Fibroblast of the aortic adventitia (primary cell): ENCODE measurements at places on chromosomes 3 and 15.
A peak's percentile ranks its signal among the peaks of the same experiment; 100 is the strongest.

GRCh38 chr3:62882676-62883200 is 7.5 kb upstream of the CADPS start:
- DNase-seq: no peak

GRCh38 chr3:196849180-196849741 is 18.5 kb upstream of the SENP5 start:
- no peak for DNase-seq

DNA sequence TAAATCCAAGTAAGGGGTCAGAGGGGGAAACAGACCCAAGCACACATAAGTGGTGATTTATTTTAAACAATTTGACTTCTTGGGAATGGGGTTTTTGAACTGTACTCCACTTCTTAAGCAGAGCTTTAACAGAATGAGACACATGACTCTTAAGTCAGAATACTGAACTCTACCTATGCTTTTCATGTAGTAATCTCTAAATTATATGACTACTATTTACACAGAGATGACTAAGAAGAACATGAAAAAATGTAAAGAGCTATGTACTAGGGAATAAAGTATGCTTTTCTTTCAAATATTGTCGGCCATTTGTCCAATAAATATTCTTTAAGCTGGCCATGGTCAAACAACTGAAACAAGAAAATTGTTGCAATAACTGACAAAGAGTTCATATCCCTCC is 35.2 kb downstream of the TRANK1 start:
- DNase-seq: no peak

- peak; percentile 26 for DNase-seq
Observed at GRCh38 chr15:39362821-39363561, 217.9 kb upstream of the THBS1 start.

DNA sequence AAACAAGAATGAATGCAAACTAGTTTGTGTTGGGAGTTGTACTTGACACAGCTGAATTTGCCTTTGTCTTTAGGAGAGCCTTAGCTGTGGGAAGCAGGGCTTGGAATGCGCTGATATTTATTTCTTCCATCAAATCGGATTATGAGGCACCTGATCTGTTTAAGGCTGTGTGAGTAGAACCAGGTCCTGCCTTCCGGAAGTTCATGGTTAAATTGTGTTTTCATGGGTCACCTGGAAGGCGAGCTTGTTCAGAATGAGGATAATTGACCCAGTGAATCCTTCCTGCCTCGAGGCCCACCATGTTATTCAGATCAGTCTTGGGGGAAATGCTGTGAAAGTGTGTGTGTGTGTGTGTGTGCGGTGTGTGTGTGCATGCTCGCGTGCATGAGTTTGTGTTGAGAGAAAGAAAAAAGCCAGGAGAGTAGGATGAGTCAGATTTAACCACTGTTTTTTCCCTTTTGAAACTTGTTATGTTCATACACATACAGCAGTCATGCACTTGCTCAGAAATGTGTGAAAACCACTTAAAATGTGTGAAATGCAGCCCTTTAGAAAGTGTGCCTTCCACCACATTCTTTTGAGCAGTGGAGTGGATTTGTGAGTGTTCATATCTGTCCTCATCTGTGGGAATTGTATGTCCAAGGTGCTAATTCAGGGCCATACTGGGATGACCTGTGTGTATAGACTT is 36.7 kb downstream of the SMAD3 start:
- DNase-seq: peak; percentile 77

DNA sequence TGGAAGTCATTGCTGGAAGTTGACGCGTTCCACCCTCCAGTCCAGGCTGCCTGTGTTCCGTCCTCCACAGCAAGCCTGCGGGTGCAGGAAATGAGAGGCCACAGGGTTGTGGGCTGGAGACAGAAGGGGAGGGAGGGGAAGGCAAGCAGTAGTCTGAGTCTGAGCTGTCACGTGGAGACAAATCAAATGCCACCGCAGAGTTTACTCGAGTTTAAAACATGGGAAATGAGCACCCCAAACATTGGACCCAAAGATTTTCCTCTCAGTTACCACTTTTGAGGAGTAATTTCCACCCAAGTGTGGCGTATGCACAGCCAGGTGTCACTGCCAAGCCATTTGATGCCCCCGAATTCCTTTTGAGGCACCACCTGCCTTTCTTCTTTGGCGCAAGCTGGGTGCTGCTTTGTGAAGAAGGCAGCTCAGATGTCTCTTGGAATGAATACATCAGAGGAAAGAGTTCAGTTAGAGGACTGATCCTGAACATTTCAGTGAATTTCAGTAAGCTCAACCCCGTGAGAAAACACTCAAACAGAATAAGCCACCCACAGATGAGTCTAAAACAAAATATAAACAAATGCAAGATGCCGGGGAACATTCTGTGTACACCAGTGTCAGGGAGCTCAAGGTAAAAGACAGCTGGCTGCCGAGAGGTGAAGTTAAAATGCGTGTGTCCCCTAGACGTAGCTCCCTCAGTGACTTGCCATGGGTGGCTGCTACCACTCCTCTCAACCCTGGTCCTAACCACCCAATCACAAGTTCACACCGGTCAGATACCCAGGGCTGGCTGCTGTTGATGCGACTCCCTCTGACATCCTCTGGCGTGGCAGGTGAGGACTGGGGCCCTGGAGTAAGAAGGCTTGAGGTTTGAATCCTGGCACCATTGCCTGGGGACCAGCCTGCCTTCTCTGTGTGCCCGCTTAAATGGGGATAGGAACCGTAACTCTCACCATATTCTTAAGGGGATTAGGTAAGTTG is 203.8 kb downstream of the UACA start:
- DNase-seq: peak; percentile 15

- DNase-seq: no peak
Observed at GRCh38 chr3:171340434-171340833, 119.8 kb downstream of the TNIK start.

DNA sequence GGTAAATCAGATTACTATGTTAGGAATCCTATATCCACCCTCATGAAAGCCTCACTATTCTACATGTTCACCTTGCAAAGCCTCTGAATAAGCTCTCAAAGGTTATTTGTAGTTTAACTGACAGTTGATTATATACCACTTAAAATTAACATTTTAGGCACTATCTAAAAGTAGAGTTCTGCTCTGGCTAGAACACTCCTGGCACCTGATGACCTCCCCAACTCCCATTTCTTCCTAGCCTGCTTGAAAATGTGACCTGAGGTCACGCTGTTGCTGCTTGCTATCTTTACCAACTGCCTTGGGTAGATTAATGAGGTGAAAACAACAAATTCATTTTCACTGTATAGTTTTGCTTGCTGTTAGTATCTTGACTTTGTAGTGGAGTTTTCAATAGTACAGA is 220.7 kb downstream of the GBE1 start:
- no peak for DNase-seq

DNA sequence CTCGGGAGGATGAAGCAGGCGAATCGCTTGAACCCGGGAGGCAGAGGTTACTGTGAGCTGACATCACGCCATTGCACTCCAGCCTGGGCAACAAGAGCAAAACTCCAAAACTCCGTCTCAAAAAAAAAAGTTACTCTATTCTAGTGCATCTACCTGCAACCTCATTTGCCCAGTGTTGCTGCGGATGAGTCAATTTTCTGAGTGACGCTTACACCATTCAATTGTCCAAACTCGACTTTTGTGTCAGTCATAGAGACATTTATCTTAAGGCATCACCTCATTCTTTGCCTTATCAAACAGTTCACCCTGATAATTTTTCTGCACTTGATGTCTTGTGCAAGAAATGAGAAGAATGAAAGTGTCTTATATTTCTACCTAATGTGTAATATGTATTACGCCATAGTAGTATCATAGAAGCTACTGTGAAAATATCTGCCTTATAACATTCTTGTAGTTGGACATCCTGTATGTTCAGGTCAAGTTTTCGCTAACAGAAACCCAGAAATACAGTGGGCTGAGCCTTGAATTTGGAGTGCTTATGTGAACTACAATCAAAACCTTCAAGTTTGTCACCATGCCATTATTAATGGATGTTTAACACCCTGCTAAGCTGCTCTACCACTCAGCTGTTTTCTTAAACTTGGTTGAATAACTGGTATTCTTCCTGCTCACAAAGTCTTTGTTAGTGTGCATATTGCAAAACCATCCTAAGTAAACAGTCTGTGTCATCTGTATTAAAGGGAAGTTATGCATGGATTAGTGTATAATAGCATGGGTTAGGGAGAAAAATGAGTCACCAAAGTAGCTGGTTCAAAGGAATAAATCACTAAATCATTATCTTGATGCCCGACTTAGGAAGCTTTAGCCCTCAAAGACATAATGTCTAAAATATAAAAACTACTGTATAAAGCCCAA is 531.0 kb upstream of the NR2F2 start:
- peak; percentile 76 for DNase-seq

GRCh38 chr3:8166014-8166413 is 335.6 kb upstream of the LMCD1 start:
- no peak for DNase-seq

DNA sequence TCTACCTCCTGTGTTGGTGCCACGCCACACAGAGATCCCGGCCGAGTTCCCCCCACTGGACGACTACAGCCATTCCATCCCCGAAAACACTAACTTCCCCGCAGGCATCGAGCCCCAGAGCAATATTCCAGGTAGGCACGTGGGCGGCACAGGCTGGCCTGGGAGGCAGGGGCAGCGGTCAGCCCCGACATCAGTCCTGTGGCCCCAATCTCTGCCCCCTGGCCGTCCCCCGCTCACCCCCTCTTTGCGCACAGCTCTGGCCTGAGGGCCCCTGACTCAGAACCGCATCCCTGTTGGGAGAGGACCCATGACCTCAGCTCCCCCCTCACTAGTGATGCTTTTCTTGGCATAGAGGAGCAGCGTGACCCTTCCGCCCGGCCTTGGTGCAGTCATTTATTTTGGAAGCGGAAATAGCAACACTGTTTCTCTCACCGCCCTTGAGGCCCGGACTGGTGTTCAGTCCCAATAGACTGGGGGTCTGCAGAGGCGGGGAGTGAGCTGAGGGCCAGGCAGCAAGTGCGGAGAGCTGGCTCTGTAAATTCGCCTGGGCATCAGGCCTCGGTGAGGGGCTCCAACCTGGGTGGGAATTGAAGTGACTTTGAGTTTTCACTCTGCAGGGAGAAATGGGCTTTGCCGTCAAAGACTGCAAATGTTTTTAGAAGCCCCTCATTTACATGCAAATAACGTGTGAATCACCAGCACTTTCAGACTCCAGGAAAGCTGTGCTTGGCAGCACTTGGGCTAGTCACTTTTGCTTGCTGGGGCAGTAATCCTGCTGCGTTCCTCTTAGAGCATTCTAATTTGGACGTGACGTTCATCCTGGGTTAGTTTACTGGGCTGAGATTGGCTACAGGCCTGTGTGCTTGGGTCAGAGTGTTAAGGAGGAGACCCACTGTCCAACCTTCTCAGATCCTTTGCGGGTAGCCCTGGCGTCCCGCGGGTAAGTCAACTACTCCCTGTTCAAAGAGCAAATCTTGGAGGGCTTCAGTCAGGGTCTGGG is 88.9 kb downstream of the AAGAB start:
- peak; percentile 88 for DNase-seq

GRCh38 chr15:79051029-79051428 is 39.6 kb downstream of the RASGRF1 start:
- no peak for DNase-seq

- DNase-seq: no peak
Observed at GRCh38 chr15:53312707-53313106, 446.8 kb downstream of the WDR72 start.

GRCh38 chr3:171497468-171497867 is 37.3 kb upstream of the TNIK start:
- no peak for DNase-seq

DNA sequence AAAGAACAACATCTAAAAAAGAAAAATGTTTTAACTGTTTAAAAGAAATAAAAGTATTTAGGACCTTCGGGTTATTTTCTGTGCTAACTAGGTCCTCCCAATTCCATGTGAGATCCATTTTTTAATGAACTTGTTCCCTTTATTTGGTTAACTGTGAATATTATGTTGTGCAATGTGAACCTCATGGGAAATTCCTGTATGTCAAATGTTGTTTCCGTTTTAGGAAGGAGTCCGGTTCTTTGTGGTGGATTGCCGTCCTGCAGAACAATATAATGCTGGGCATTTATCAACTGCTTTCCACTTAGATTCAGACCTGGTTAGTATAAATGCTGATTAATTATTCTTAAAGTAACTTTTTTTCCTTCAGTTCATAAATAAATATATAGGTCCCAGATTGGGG is 35.5 kb upstream of the NIT2 start:
- no peak for DNase-seq

GRCh38 chr3:78244136-78244535 is 1204.2 kb downstream of the ROBO2 start:
- DNase-seq: no peak

GRCh38 chr3:54134713-54135112 is 12.4 kb downstream of the CACNA2D3 start:
- no peak for DNase-seq

DNA sequence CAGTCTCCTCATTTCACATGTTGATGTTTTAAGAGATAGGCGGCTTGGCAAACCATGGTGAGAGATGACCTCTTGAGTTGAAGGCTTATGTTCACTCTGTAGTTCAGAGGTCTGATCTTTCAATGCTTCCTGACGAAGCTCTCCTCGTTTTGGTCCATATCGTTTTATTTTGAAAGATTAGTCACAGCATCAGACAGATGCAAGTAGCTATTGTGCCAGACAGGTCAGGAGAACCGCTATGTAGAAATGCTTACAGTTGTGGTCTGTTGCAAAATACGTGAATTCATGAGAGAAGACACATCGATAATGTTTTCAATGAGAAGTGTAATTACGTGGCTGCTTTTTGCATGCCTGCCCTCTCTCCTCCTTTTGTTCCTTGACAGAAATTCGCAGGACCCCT is 47.5 kb downstream of the CHL1 start:
- DNase-seq: no peak

- no peak for DNase-seq
Observed at GRCh38 chr3:149705416-149705815, 46.9 kb downstream of the COMMD2 start.

GRCh38 chr15:68303560-68304436 is 26.3 kb downstream of the FEM1B start:
- no peak for DNase-seq

DNA sequence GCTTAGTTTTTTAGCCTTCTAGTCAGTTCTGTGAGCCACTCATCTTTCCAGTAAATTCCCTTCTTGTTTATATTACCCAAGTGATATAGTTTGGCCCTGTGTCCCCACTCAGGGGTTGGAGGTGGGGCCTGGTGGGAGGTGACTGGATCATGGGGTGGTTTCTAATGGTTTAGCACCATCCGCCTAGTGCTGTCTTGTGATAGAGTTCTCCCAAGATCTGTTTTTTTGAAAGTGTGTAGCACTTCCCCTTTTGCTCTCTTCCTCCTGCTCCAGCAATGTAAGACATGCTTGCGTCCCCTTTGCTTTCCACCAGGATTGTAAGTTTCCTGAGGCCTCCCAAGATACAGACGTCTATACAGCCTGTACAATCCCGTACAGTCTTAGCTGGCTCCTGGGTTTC is 53.7 kb upstream of the INO80 start:
- no peak for DNase-seq

DNA sequence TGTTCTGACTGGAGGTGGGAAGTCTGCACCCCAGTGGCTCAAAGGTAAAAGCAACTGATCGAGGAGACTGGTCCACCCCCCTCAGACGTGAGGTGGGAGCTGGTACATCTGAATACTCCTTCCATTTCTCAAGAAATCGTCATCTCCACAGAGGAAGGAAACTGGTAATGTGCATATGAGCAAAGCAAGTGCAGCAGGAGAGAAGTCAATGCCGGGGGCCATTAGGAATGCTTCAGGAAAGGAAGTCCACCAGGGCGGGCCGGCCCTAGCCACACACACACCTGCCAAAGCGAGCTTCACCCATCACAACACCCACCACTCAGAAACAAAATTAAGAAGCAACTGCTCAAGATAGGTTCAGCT is 8.5 kb downstream of the TBC1D2B start:
- no peak for DNase-seq
